ENCODE measurements at places on chromosomes 2 and 18.

GRCh38 chr2:212052412-212053159 lies 486.0 kb downstream of the ERBB4 start:
- no peak for DNase-seq

DNA sequence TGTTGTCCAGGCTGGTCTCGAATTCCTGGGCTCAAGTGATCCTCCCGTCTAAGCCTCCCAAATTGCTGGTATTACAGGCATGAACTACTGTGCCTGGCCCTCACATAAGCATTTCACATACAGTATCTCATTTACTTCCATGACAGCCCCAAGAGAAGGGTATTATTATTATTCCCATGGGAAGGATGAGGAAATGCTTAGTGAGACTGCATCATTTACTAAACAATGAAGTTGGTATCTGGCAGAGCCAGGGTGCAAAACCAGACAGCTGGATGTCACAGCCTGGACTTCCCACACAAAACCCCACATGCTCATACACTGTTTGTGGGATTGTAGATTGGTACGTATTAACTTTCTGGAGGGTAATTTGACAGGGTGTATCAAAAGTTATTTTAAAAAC lies 29.9 kb downstream of the DAPL1 start:
- DNase-seq, result no peak

GRCh38 chr2:131044075-131044756 lies 49.0 kb downstream of the FAM168B start:
- DNase-seq, result no peak

GRCh38 chr2:45067859-45068570 lies 58.8 kb upstream of the SIX2 start:
- DNase-seq, result no peak

DNA sequence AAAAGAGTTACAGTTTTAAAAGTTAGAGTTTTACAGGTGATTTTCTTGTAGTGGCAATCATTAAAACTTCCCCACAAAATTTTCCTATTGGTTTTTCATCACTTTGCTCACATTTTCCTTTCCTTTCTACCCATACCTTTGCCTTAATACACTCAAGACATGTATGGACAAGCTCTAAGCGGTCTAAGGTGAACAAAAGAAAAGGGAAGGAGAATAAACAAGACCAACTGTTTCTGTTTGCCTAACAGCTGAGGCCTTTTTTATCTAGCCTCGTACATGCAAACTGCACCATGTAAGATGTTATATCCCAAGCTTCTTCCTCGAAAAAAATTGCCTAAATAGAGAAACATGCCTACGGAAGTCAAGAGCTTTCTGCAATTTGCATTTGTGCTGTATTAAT lies 33.9 kb upstream of the TBC1D8 start:
- no peak for DNase-seq

DNA sequence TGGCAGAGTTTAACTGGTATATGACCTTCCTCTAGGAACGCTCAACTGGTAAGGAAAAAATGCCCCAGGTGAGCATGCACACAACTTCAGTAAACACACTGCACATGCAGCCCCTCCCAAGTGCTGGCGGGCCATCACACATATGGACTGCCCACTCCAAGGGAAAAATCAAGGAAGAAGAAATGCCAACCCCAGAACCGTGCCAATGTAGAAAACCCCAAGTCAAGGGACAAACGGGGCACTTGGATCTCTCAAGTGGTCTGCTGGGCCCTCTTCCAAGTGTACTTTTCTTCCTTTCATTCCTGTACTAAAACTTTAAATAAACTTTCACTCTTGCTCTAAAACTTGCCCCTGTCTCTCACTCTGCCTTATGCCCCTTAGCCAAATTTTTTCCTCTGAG lies 76.4 kb upstream of the ACVR1 start:
- no peak for DNase-seq

DNA sequence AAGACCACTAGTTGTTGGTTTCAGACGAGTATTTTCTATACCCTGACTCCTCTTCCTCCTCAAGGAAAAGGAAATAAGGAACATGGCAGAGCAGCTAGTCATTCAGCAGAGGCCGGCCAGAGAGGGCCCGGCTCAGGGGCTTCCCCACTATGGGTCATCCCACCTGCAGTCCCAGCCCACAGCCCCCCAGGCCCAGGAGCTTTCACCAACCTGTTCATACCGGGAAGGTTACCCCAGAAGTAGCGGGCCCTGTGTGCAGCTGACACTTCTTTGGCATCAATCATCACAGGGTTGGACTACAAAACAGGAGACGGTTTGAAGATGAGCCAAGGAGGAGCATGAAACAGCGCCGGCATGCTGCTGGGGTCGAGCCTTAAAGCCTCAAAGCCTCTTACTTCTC lies 70.5 kb upstream of the POMC start:
- no peak for DNase-seq

GRCh38 chr2:157264099-157264498 lies 6.6 kb downstream of the GALNT5 start:
- no peak for DNase-seq

DNA sequence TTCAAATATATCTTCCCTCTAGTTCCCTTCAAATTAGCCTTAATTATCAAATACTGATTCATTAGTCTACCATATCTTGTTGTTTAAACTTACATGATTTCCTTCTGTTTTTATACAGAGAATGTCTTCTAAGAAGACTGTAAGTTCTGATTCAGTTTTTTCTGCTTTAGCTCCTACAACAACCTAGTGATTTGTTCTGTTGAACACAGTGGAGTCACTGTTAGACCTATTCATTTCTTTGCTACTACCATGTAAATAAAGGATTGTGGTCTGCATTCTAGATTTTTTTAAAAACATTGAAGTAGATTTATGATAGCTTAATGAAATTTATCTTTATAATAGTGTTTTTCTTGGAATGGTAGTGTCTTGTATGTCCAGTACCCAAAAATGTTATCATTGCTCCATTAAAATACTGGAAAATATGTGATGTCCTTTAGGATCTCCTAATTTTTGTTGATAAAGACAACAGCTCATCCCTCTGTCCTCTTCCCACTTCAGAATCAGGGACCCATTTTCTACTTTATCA lies 146.4 kb downstream of the MBD5 start:
- DNase-seq, result no peak

Data from midbrain (tissue), 1 donor.